ENCODE measurements at places on chromosomes 13 and 19.

GRCh38 chr13:111970494-111971141 lies 96.3 kb upstream of the SOX1 start:
- DNase-seq, result no peak

DNA sequence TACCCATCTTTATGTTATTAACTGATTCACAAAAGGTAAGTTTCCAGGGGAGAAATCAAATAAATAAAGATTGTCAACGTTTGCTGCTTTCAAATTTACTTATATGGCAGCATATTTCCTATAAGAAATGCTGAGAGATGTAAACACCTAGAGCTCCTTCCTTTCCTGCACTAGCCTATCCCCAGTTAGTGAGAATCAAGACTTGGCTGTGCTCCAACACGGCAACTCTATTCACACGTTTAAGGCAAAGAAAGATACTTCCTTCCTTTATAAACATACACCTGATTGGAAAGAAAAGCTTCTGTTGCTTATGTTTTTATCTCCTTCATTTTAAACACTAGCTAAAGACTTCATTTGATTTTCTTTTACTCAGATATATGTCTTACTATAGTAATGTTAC lies 107.0 kb downstream of the PCDH9 start:
- DNase-seq, result no peak

GRCh38 chr13:27678306-27679040 lies 56.8 kb downstream of the POLR1D start:
- DNase-seq, result no peak

DNA sequence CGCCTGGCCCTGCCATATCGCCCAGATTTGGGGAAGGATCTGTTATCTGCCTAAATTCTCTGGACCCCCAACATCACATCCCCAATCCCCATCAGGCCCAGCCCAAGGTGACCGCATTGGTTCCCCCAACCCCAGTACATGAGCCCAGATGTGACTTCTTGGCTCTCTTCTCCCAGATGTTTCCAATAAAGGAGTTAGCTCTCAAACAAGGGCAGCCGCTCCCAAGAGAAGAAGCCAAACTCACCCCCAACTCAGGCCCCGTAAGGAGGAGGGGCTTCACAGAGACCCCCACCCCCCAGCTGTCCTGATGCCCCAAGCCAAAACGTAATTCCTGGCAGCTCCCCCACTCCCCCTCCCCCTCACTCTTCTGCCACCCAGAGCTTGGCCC lies 6.9 kb downstream of the FBN3 start:
- DNase-seq, result no peak

DNA sequence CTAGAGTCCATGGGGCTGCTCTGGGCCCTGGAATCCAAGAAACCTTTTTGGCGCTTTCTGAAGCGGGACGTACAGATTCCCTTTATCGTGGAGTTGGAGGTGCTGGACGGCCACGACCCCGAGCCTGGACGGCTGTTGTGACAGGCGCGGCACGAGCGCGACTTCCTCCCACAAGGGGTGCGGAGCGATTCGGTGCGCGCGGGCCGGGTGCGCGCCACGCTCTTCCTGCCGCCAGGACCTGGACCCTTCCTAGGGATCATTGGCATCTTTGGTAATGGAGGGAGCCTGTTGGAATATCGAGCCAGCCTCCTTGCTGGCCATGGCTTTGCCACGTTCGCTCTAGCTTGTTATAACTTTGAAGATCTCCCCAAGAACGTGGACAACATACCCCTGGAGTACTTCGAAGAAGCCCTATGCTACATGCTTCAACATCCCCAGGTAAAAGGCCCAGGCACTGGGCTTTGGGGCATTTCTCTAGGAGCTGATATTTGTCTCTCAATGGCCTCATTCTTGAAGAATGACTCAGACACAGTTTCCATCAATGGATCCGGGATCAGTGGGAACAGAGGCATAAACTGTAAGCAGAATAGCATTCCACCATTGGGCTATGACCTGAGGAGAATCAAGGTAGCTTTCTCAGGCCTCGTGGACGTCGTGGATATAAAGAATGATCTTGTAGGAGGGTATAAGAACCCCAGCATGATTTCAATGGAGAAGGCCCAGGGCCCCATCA lies 3.5 kb upstream of the ZFP82 start:
- DNase-seq, result no peak

- DNase-seq, result no peak
Observed at GRCh38 chr13:110265682-110266430, 41.1 kb downstream of the COL4A1 start.

GRCh38 chr19:45758921-45759320 lies 10.1 kb downstream of the SIX5 start:
- no peak for DNase-seq

DNA sequence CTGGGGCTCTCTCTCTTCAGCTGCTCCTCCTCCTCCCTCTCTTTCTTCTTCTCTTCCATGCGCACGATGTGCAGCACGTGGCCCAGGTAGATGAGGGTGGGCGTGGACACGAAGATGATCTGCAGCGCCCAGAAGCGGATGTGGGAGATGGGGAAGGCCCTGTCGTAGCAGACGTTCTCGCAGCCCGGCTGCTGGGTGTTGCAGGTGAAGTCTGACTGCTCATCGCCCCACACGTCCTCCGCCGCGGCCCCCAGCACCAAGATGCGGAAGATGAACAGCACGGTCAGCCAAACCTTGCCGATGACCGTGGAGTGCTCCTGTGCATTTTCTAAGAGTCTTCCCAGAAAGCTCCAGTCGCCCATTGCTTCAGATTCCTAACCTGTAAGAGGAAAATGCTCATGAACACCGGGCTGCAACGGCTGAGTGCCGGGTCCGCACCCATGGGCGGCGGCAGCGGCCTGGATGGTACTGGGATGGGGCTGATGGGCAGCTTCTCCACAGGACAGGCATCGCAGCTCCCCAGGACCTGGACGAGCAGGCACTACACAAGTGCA lies 17.8 kb downstream of the GJA3 start:
- no peak for DNase-seq

GRCh38 chr19:46132508-46133100 lies 8.1 kb upstream of the IGFL3 start:
- no peak for DNase-seq

- DNase-seq, result no peak
Observed at GRCh38 chr19:29439688-29440550, 85.9 kb upstream of the VSTM2B start.

- DNase-seq, result peak; percentile 15
Observed at GRCh38 chr19:13952931-13953531, 722 bp downstream of the DCAF15 start.

DNA sequence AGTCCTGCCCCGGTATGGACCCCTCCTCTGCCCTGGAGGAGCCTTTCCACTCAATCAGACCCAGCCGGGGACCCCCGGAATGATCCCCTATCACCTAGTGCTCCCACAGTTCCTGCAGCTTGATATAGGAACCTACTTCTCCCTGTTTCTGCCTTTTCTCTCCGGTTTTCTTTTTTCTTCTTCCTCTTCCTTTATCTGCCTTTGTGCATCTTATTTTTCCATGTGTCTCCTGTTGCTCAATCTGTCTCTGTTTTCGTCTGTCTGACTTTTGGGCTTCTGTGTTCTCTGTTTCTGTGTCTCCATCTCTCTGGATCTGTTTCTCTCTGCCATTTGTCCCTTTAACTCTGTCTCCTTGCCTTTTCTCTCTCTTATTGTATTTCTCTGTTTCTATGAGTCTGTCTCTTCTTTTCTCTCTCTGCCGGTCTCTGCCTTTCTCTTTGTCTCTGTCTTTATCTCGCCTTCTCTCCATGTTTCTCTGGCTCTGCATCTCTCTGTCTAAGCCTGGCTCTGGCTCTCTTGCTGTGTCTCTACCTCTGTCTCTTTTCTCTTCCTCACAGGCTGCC lies 10.0 kb downstream of the MEGF8 start:
- DNase-seq, result no peak

DNA sequence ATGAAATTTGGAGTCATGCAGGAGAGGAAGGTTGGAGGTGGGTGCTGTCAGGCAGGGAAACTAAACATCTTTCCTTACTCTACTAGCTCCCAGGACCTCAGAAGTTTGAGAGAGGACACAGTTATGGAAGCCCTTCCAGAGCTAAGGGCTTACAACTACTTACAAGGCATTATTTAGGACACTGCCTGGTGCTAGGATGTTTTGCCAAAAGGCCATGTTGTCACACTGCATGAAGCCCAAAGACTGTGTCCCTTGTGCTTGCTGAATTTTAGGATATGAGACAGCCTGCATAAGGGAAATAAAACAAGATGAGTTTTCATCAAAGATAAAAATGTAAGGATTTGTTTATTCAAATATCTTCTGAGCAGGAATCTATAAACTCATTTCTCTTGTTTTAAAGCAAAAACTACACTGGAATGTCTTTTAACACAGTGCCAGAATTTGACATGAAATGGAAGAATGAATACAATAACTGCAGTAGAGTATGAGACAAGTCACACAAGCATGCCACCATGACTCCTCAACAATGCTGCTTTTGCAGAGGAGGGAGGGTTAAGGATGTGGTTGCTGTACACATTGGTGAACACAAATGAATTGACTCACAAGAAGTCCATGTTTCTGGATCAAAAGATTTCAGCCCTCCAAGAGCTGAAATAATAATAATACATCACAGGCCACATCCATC lies 258.4 kb downstream of the SPRY2 start:
- no peak for DNase-seq

GRCh38 chr13:30376426-30377311 lies 45.6 kb upstream of the UBE2L5 start:
- DNase-seq, result peak; percentile 41

- no peak for DNase-seq
Observed at GRCh38 chr19:18833849-18834643, 2.3 kb downstream of the UPF1 start.

DNA sequence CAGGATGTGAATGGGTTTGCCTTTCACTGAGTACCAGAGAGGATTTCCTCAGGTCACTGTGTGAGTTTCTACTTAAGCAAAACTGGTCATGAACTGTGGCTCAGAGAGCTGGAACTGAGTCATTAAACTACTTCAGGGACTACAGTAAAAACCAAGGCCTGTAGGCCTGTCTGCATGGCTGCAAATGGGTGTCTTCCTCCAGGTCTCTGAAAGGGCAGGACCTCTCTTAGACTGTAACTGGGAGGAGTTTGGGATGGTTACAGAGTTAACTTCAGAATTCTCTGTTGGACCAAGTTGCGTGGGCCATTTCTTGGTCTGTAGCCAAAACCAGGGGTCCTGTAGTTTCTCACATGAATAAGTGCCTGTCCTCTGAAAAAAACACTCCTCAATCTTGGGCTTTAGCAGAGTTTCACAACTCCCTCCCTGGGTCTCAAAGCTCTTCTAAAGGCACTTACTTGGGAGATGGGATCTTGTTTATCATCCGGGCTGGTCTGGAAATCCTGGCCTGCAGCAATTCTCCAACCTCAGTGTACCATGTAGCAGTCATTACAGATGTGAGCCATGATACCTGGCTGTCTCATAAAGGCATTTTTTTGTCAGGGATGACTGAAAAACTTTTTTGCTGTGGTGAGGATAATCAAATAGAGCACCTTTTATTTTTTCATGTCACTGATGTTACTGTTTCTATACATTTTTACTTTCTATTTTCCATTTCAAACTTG lies 19.7 kb downstream of the ZNF714 start:
- no peak for DNase-seq

GRCh38 chr19:55278391-55279135 lies 1.3 kb downstream of the HSPBP1 start:
- DNase-seq, result no peak

- no peak for DNase-seq
Observed at GRCh38 chr19:2983351-2984214, 6.2 kb downstream of the TLE6 start.
